Bronchus fibroblast of lung (primary cell): ENCODE measurements at places on chromosomes 1 and 21. TPM values are rescaled to one million over a fixed set of nuclear protein-coding genes. Genes with fewer than 3 reads are reported as not detected.

PDPN gene
- 1.3 and 1.8 TPM in 2 replicates for total RNA-seq

PRKAA2 gene
- 1.2 TPM in 2 replicates for total RNA-seq

TNFAIP8L2 gene
- total RNA-seq = not detected in 2 replicates

ANGPTL7 gene
- not detected in 2 replicates for total RNA-seq

FAM78B gene
- 0.15 and 0.17 TPM in 2 replicates for total RNA-seq

L1TD1 gene
- total RNA-seq = 0.17 and 0.30 TPM in 2 replicates

RHD gene
- total RNA-seq = under 0.01 TPM in 1 of 2 replicates, not detected in the other

F13B gene
- total RNA-seq = not detected in 2 replicates
